ENCODE measurements at places on chromosomes 1 and 21.

DNA sequence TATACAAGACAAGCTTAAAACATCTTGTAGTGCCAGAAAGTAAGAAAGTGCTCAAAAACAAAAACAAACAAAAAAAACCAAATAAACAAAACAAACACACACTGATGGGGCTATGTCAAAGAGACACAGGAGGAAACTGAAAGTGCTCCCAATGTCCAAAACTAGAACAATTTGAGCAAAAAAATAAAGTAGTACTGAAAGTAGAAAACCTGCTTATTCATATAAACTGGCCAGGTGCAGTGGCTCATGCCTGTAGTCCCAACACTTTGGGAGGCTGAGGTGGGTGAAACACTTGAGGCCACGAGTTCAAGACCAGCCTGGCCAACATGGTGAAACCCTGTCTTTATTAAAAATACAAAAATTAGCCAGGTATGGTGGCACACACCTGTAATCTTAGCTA, 129.9 kb downstream of the GLUL start:
- no peak for DNase-seq

DNA sequence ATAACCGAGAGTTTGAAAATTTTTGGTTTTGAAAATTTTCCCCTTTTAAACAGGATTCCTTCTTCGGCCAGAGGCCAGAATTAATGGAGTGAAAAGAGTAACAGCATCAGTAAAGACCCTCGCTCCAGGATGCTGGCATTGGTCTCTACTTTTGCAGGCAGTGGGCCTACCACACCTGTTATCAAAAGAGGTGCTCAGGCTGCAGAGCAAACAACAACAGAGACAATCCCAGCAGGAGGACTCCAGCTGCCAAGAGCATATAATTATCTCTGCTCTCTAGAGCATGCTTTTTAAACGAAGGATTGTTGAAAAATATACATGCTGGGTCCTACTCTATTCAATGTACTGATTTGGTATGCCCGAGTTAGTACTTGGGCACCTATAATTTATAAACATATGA, 1048.5 kb downstream of the PLA2G4A start:
- no peak for DNase-seq

DNA sequence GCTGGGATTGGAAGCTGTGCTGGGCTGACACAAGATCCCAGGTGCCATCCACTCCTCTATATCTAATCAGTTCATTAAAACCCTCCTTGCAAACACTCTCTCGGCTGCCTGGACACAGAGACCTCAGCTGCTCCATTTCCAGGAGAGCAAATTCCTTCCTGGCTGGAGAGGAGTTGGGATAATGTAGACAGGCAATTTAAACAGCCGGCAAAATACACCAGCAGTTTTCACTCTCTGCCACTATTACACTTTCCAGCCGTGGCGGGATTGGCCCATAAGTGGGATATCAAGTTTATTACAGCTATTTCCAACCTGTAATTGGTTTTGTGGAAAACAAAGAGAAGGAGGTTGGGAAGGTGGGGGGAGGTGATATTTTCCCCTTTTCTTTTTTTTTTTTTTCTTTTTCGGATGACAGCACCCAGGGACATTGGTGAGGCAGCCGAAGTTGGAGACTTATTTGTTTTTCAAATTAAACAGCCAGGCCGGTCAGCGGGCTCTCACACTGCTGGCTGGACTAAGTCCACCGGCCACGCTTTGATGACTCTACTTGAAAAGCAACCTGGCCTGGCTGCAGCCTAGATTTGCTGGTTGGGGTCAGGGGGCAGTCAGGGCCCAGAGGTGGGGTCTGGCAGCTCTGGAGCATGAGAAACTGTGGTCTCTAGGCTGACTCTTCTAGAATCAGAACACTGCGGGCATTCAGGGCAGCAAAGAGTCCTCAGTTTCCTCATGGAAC, 177.4 kb downstream of the IGSF21 start:
- DNase-seq, result no peak

- no peak for DNase-seq
Measured at GRCh38 chr1:2528966-2529783, 888 bp downstream of the HES5 start.

DNA sequence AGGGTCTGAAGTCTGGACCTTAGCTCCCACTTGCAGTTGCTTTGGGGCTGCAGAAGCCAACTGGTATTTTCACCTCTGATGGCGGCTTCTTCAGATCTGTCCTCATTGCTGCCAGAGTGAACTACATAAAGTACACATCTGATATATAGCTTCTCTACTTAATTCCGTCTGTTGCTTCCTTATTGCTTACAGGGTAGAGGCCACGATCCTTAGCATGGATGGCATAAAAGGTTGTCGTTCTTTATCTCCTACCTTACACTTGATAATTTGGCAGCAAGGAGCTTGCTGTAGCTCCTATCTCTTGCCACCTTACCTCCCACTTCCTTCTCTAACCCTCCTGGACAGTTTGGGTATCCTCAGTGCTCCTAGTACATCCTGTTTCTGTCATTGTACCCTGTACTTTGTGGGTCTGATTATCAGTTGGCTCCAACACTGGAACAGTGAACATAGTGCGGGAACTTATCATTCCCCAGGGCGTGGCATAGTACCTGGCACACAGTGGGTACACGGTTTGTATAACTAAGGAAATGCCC, 30.9 kb upstream of the NBL1 start:
- no peak for DNase-seq

GRCh38 chr1:20070357-20070756, 363 bp downstream of the PLA2G5 start:
- DNase-seq, result no peak

DNA sequence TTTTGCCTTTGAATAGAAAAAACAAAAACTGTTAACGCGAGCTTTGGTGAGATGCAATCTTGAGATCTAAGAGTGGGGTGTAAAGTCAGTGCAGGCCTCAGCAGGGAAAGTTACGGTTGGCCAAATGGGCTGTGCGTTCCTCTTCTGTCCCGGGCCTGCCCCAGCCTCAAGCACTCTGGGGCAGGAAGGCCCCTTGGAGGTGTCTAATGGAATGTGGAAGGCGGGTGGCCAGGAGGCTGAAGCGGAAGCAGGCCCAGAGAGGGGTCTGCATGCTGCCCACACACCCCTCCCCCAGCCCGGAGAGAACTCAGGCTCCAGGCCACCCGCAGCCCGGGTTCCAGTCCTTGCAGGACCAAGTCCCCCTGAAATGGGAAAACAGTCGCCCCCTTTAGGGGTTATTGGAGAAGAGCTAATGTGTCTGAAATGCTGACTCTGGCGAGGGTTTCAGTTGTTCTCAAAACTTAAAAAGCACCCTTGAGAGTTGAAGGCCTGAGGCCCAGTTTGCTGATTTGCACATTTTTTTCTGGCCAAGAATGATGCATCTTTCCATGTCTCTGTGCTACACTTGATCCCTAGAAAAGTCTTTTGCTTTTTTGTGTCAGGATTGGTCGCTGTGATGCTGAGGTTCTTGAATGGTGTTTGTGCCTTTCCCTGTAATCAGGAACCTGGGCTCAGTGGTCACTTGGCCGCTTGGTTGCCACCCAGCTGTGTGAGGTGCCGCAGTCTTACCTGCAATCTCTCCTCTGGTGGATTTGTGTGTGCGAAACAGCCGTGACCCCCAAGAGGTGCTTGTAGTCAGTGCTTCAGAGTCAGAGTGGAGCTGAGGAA, 2.0 kb downstream of the COL18A1 start:
- DNase-seq, result no peak

DNA sequence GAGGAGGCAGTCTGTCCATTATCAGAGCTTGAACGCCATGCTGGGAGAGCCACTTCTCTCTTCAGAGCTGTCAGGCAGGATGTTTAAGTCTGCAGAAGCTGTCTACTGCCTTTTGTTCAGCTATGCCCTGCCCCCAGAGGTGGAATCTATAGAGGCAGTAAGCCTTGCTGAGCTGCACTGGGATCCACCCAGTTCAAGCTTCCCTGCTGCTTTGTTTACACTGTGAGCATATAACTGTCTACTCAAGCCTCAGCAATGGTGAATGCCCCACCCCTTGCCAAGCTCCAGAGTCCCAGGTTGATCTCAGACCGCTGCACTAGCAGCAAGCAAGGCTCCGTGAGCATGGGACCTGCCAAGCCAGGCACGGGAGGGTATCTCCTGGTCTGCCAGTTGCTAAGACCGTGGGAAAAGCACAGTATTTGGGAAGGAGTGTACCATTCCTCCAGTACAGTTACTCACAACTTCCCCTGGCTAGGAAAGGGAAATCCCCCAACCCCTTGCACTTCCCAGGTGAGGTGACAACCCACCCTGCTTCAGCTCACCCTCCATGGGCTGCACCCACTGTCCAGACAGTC, 32.5 kb downstream of the RGS13 start:
- DNase-seq, result peak; percentile 20

DNA sequence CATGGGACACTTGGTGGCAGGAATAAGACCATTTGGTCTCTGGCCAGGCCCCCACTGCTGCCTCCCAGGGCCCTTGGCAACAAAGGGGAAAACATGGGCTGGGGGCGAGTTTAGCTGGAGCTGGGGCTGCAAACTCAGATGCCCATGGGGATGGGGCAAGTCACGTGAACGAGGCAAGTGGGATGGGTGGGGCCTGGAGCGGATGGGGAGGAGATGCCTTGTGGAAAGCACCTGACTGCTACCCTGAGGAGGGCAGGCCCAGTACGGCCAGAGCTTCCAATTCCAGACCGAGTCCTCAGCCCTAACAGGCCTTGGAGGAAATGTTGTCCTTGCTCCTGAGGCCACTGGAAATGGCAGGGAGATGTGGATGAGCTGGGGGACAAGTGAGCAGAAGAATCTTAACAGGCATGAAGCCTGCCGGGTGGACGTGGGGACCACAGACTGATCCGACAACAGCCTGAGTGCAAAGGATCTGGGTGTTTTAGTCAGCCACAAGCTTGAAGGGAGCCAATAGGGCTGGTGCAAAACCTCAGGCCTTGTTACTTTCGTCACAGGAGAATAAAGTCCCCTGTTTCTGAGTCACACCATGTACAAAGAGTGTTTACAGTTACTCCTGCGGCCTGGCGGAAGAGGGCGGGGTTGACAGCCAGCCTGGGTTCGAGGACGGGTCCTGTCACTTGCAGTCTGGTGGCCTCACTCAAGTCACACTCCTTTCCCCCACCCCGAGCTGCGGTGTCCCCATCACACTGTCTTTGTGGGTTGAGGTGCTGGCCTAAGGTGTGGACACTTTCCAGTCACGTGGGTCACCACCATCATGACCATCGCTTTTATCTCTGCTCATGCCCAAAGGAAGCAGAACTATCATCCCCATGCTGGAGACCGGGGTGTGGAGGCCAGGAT, 19.1 kb downstream of the RUNX3 start:
- DNase-seq, result no peak

DNA sequence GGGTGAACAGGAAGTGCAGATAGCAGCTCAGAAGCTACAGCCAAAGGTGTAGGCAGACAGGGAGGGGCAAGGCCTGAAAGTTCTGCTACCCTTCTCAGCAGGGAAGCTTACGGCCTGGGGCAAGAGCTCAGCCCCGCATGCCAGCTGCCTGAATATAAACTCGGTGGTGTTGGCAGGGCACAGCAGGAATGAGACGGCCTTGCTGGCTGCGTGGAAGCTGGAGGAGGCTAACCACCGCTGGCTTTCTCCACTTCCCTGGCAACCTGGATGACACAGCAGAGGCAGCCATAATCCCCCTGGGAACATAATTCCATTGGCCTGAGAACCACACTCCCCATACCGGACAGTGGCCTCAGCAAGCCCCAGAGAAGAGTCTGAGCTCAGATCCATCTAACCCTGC, 81.9 kb upstream of the PRRC2C start:
- peak; percentile 72 for DNase-seq

GRCh38 chr1:2001773-2002411, 1.7 kb downstream of the CFAP74 start:
- peak; percentile 95 for DNase-seq

- DNase-seq, result no peak
Measured at GRCh38 chr1:107678993-107679392, 286.0 kb downstream of the VAV3 start.

- no peak for DNase-seq
Measured at GRCh38 chr1:150969626-150970025, 5.0 kb downstream of the CERS2 start.

- DNase-seq, result no peak
Measured at GRCh38 chr1:204259782-204260181, 46.0 kb upstream of the GOLT1A start.

- DNase-seq, result peak; percentile 82
Measured at GRCh38 chr1:12617901-12618660, at the start of gene DHRS3. TSS of gene DHRS3 (minus strand) at chr1:12618210. CDS start at chr1:12617348, 862 bp downstream.

- peak; percentile 28 for DNase-seq
Measured at GRCh38 chr1:18109756-18110597, 2.4 kb downstream of the IGSF21 start.

GRCh38 chr1:52967666-52968065, 40.6 kb downstream of the SCP2 start:
- no peak for DNase-seq

GRCh38 chr1:34162852-34163766, 1.9 kb downstream of the CSMD2 start:
- peak; percentile 62 for DNase-seq

DNA sequence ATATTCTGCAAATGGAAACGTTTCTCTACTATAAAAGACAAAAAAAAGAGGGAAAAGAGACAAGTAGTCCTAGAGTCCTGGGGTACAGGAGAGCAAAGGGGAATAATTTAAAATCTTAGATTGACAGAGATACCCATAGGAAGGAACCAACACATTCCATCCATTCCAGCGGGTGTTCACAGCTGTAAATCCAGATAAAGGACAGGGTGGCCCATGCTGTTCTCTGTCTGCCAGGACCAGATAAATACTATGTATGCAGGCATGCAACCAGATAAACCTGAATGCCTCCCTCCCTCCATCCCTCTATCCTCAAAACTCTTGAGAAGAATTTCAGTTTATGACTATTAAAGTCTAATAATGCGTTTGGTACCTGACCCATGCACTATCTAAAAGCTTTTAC, 131.8 kb downstream of the PTPN14 start:
- DNase-seq, result no peak

- no peak for DNase-seq
Measured at GRCh38 chr1:203186091-203186445, 436 bp downstream of the CHI3L1 start.

GRCh38 chr1:244056577-244056976, 5.5 kb downstream of the ZBTB18 start:
- no peak for DNase-seq

- DNase-seq, result no peak
Measured at GRCh38 chr1:14677292-14677971, 78.9 kb downstream of the KAZN start.

- no peak for DNase-seq
Measured at GRCh38 chr1:58308206-58308605, 238.3 kb downstream of the OMA1 start.

DNA sequence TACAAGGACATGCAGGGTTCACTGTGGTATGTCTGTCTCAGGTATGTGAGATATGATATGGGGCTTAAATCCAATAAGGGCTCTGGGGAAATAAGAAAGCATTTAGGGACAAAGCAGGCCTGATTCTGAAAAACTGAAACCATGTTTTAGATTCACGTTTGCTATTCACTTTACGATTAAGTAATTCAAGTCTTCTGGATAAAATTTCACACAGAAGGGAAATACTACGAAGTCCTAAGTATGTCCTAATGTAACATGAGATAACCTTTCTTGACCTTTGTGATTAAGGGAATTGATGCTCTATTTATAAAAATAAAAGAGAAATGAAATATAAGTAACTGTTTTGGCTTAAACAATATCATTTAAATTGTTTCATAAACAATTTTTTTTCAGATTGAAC, 55.4 kb downstream of the HNRNPR start:
- DNase-seq, result no peak

- no peak for DNase-seq
Measured at GRCh38 chr1:56450004-56450666, 129.2 kb downstream of the PLPP3 start.

- no peak for DNase-seq
Measured at GRCh38 chr21:38486221-38486620, 12.1 kb downstream of the ERG start.

- no peak for DNase-seq
Measured at GRCh38 chr1:207024202-207025145, 8.1 kb downstream of the C1orf116 start.

Data from T47D (cell line).